ENCODE measurements at places on chromosomes 3 and 15.

DNA sequence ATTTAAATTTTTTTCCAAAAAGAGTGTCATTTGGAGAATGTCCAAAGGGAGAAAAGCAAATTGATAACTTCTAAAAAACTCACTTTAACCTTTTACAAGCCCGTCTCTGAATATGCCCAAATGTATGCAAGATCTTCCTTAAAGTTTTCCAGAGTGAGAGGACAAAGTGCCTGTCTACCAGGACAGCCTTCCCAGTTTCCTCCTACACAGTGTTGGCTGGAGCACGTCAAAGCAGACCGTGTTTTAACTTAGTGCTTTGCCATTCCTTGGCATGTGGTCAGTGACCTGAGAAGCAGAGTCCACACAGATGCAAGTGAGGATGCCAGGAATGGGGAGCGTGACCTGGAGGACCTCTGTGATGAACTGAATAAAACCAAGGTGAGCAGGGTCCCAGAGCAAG is 245.7 kb downstream of the FAM43A start:
- DNase-seq, result no peak

- no peak for DNase-seq
Measured at GRCh38 chr3:71549951-71550350, 33.6 kb downstream of the FOXP1 start.

GRCh38 chr15:42072141-42072685 is 22.1 kb downstream of the PLA2G4D start:
- DNase-seq, result no peak

- DNase-seq, result no peak
Measured at GRCh38 chr15:40927495-40927872, 1.7 kb upstream of the DLL4 start.

DNA sequence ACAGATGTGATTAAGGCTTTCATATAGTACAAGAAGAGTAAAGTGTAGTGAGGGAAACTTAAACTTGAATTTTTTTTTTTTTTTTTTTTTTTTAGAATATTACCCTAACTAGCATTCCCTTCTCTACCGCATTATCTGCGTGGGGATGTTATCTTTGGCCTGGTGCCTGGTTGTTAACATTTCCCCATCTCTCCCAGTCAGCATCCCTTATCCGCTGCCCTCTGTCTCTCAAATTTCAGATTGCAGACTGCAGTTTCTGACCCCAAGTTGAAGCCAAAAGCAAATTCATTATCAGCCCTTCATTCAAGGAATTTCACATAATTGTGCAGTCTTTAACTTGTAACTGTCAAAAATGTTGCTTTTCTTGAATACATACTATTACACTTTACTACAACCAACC is 353.0 kb downstream of the PLOD2 start:
- DNase-seq, result no peak

DNA sequence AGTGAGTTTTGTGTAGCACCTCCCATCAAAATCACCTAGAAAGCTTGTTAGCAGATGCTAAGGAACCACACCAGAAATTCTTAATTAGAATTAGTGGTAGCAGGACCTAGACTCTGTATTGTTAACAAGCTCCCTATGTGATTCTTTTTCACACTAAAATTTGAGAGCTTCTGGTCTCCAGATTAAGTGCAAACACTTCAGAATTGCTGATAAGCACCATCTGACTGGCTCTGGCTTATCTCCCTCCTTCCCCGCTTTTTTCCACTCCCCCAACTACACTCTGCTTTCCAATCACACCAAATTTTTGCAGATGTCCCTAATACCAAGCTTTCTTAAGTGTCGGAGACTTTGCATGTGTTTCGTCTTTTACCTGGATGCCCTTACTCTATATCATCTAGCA is 410.1 kb upstream of the DPH6 start:
- DNase-seq, result no peak

DNA sequence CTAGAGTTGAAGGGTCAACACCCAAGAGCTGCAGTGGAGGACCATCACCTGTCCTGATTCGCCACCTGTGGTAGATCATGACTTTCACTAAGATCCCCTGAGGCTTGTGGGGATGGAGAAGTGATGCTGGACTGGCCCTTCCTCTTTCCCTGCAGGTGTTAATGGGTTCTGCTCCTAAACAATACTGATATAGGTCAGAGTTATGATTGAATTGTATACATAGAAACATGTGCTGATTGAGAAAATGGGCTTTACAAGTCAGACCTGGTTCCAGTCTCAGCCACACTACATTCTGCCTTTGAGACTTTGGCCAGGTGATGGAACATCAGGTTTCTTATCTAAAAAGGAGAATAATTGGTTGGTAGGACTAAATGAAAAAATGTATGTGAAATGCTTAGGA is 418.9 kb upstream of the TPRG1 start:
- no peak for DNase-seq

- DNase-seq, result no peak
Measured at GRCh38 chr3:60708191-60708975, 542.9 kb downstream of the FHIT start.

GRCh38 chr3:129672412-129672811 is 65.9 kb upstream of the PLXND1 start:
- no peak for DNase-seq

GRCh38 chr3:186330772-186331460 is 31.1 kb downstream of the DGKG start:
- DNase-seq, result no peak

- no peak for DNase-seq
Measured at GRCh38 chr3:124680521-124680920, 49.7 kb upstream of the UMPS start.

DNA sequence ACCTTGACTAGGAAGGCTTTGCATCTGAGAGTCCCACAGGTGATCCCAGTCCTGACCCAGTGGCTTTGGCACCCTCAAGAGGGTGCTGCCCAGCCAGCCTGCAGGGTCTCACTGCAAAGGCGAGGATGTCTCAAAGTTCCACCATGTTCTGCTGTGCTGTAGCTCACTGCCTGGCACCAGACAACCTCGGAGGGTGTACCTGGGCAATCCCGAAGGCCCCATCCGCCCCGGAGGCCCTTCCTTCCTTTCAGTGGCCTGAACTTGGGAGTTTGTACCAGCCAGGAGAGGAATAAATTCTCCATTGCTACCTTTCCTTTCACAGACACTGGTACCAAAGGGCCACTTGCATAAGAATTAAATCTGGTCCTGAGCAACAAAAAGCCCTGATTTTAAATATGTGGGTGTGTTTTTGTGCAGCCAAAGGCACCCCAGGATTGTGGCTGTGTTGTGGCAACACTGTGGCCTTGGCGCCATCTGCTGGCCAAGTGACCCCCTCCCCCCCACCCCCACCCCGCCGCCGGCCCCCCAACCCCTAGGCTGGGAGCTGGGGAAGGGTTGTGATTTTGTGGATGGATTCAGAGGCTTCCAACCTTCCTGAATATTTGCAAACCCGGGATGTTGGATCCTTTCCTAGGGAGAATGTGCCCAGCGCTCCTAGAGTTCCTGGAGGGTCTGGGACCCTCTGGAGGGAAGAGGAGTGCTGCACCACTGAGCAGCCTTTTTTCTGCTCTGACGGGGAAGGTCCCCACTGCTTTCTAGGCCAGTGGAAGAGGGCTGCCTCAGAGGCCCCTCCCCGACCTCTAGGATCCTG is 9.7 kb upstream of the PTPN23 start:
- DNase-seq, result no peak

- no peak for DNase-seq
Measured at GRCh38 chr3:69081583-69082262, 1.6 kb upstream of the UBA3 start.

DNA sequence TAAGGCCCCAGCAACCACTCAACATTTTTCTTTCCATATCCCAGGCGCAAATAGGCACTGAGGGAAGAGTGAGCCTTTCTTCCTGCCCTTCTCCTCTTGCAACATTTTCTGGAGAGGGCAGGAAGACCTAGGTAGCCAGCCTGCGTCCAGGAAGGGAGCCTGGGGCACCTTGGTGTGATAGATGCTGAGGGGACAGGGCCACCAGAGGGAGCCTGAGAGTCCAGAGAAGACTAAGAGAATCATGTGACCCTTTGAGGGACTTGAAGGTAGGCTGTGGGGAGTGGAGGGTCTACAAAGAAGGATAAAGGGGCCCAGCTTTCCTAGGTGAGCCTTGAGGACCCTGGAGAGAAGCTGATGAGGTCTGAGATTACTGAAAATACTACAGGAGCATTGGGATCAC is 346.6 kb downstream of the CNTN6 start:
- DNase-seq, result no peak

DNA sequence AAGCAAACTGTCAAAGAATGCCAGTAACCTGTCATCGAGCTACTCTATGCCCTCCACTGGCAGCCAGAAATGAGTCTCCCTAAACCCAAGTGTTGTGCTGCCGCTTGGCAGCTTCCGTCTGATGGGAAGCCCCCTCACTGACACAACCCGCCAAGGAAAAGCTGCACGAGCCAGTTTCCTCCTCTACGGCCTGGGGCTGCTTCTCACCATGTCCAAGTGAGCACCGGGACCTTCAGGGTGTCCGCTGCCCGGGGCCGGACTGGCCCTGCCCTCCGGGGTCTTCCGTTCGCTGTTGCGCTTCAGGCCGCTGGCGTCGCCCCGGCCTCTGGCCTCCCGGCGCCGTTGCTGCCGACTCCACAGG is 490 bp downstream of the TOMM70 start:
- DNase-seq, result no peak

DNA sequence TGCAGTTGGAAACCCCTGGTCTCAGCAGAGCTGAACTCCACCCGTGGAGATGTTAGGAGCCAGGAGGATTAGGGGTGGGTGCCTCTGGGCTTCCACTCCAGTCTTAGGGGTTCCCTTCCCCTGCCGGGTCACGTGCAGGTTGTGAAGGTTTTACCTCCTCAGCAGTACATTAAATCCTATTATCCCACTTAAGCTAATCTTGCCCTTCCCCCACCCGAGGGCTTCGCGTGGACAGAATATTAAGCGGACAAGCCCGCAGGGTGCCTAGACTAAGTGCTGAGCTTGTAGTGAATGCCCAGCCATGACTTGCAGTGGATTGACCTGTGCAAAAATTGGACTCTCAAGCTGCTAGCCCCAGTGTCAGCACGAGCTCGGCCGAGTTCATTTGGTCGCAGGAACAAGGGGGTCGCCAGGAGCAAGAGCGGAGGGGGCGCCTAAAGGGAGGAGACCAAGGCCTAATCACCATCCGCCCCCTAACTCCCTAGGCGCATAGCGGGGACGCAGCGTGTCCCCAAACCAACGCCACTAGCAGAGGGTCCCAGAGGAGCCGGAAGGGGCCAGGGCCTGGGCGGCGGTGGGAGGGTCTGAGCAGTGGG is 498 bp upstream of the SEMA4B start:
- no peak for DNase-seq

- no peak for DNase-seq
Measured at GRCh38 chr3:59759298-59760031, 709.6 kb upstream of the CFAP20DC start.

GRCh38 chr3:171888466-171888865 is 45.3 kb downstream of the TMEM212 start:
- no peak for DNase-seq

DNA sequence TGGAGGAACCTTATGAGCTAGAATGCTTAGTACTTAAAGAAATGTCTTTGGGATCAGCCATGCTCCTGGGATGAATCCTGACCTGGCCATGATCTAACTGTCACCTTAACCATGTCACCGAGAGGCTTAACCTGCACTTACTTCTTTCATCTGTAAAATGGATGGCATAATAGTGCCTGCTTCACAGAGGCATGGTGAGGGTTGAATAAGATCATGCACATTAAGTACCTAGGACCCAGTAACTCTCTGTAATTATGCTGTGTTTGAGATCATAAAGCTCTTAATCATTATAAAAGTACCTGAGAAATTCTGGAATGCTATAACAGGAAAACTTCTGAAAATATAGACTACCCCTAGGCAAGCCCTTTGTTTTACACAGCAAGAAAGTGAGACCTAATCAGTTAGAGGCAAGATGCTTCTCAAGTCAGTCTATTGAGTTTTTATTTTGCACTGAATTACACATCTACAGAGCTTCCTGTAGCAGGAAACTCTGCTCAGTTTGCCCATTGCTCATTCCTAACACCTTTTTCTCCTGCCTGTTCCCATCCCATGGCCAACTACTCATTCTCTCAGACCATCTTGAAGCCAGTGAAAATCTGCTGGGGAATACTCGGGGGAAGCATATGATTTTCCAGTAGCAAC is 1015.5 kb upstream of the CFAP20DC start:
- no peak for DNase-seq

DNA sequence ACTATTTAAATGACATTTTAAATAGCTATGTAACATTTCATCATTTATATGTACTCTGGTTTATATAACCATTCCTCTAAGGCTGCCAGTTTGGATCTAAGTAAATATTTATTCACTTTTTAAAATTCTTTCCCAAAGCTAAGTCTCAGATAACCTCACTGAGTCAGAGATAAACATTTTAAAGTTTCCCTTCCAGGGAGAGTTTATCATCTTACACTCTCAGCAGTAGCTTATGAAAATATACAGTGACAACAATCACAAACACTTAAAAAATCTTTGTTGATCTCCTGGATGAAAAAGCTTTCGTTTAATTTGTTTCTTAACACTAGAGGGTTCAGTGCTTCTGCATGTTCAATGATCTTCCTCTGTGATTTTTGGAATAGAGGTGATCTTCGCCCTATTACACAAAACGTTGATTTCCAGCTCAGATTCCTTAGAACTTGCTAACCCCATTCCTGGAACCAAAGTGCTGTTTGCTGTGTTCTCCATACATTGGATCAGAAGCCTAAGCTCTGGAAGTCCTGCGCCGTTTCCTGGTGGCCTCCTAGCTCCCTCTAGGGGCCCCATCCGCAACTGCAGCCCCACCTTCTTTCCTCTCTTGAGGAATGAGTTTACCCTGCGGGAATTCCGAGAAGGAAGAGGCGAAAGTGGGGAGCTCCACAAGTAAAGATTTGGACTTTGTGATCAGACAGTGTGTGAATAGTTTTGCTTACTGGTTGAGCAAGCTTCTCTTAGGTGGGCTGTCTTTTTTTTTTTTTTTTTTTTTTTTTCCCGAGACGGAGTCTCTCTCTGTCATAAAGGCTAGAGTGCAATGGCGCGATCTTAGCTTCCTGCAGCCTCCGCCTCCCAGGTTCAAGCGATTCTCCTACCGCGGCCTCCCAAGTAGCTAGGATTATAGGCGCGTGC is 29.3 kb upstream of the SACM1L start:
- no peak for DNase-seq

DNA sequence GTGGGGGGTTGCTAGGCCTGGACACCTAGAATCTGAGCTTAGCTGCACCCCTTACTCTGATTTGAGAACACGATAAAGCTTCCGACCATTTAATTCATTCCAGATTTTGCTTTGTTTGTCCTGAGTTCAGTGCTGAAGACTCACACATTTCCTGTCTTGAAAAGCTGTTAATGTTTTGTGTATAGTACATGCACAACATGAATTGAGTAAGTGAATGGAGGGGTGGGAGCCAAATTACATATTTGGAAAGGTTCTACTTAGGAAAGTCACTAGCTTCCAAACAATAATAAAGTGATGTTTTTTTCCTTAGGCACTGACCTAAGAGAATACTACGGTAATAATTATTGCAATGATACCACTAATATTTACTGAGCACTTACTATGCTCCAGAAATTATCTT is 955.2 kb upstream of the NR2F2 start:
- DNase-seq, result no peak

DNA sequence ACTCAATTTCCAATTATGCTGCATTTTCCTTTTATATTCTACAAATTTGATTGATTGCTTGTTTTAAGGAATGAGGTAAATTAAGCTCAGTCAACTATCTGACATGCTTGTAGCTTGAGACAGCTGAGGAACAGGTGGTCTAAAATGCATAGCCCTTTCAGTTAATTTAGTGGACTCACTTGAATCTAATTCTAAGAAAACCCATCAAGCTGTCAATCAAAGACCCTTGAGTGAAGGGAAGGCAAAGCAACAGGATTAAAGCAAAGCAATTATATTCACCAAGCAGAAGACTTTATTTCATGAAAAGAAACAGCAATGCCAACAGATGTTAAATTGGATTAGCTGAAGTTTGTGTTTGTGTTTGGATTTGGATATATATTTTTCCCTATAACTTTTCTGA is 228.5 kb downstream of the ARPP21 start:
- no peak for DNase-seq

GRCh38 chr15:39301589-39301999 is 279.3 kb upstream of the THBS1 start:
- DNase-seq, result no peak
